Upper lobe of left lung (tissue), 6 donors: ENCODE measurements at places on chromosomes 2 and 18. TPM values are rescaled to one million over a fixed set of nuclear protein-coding genes. Genes with fewer than 3 reads are reported as not detected.

- no peak for DNase-seq
Measured at GRCh38 chr2:159157361-159158209, 128.9 kb downstream of the WDSUB1 start.

DNA sequence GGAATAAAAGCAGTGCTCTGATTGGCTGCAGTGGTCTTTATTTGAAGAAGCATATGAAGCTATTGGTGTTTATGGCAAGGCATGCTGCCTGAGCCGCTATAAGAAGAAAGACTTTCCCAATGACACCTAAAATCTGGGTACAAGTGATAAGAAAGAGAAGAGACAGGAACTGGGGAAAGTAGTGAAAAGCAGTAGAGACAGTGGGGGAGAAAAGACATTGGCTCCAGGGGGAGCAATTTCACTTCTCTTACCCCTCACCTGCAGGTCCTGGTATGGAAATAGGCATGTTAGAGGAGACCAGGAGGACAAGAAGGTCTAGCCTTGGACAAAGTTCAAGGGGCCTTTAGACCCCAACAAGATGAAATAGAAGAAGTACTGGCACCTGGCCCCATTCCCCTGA is 47.1 kb downstream of the PLCL1 start:
- DNase-seq: no peak

DNA sequence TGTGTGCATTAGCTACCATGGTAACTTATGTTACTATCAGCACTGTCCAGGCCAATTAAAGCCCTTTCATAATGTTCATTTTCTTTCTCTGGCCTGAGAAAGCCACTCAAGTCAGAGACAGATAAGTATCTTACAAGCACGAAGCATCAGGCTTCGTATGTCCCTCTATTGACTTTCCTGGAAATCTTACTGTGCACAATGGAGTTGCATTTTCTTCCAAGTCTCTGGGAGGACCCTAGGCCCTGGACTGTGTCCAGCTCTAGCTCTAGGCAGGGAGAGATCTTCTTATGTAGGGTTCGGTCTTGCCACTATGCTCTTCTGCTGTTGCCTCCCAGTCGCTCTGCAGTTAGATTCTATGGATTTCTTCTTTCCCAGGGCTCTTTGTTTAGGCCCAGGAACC is 40.0 kb upstream of the ITGA6 start:
- DNase-seq: no peak

The OR6B2 gene
- not detected for total RNA-seq
